BJ (cell line): ENCODE measurements at places on chromosomes 16 and 17. TPM values are rescaled to one million over a fixed set of nuclear protein-coding genes. Genes with fewer than 3 reads are reported as not detected.

The CA5A gene
- not detected in 2 replicates for polyA plus RNA-seq

The USP43 gene
- 0.16 and 0.23 TPM in 2 replicates for polyA plus RNA-seq

The KRT36 gene
- 0.04 TPM in 2 replicates for polyA plus RNA-seq

The PIK3R6 gene
- not detected in 2 replicates for polyA plus RNA-seq

The CHMP6 gene
- 27.3 and 30.7 TPM in 2 replicates for polyA plus RNA-seq

The SLC6A2 gene
- not detected in 2 replicates for polyA plus RNA-seq

The TM4SF5 gene
- polyA plus RNA-seq: not detected in 2 replicates

The KRTAP2-1 gene
- not detected in 2 replicates for polyA plus RNA-seq

The SOX15 gene
- 0.34 and 0.49 TPM in 2 replicates for polyA plus RNA-seq

The MPV17L gene
- polyA plus RNA-seq: 0.38 and 0.42 TPM in 2 replicates

The LDAF1 gene
- polyA plus RNA-seq: 28.1 and 31.1 TPM in 2 replicates

The PLA2G10 gene
- polyA plus RNA-seq: not detected in 2 replicates

The ERBB2 gene
- polyA plus RNA-seq: 22.8 and 35.4 TPM in 2 replicates

The CAMTA2 gene
- 40.6 and 65.6 TPM in 2 replicates for polyA plus RNA-seq

The CCL22 gene
- not detected in 2 replicates for polyA plus RNA-seq

The KCNAB3 gene
- 1.9 TPM in 2 replicates for polyA plus RNA-seq

The ZNF747 gene
- 5.5 and 6.4 TPM in 2 replicates for polyA plus RNA-seq

The BEAN1 gene
- polyA plus RNA-seq: not detected in 2 replicates

The SP6 gene
- 0.05 and 0.07 TPM in 2 replicates for polyA plus RNA-seq

The EZH1 gene
- 30.4 and 32.0 TPM in 2 replicates for polyA plus RNA-seq

The DOC2A gene
- 0.26 and 0.64 TPM in 2 replicates for polyA plus RNA-seq

DNA sequence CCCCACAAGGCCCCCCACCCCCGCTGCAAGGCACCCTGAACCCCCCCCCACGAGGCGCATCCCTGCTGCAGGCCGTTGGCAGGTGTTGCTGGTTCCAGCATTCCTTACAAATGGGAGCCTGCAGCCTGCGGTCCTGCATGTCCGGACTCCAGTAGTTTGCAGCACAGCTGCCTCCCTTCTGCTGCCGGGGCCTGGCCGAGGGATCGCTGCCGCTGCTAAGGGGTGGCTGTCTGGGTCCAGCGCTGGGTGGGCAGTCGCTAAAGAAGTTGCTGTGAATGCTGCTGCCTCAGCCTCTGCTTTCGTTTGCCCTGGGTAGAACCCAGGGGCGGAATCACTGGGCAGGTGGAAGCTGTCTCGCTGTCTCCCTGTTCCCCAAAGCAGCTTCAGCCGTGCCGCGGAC is 11.8 kb downstream of the UTS2R start:
- no peak for DNase-seq

GRCh38 chr16:11088074-11088730 is 143.8 kb downstream of the CLEC16A start:
- DNase-seq: no peak

GRCh38 chr17:38577244-38577643 is 28.5 kb downstream of the SRCIN1 start:
- DNase-seq: no peak

DNA sequence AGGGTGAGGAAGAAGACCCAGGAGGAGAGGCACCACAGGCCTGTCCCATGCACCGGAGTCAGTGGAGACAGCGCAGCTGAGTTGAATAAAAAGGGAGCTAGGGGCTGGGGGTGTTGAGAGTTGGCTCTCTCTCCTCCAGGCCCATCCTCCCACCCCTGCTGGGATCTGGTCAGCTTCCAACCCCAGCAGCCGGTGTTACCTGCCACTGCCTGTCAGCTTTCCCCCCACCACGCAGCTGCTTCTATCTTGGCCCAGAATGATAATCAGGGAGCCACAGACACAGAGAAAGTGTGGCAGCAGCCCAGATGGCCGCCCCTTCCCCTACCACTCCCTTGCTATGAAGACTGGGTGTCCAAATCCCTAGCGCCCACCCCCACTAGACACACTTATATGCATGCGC is 120.6 kb upstream of the RPL38 start:
- no peak for DNase-seq

GRCh38 chr17:27793168-27793905 is 7.0 kb downstream of the NOS2 start:
- DNase-seq: no peak

DNA sequence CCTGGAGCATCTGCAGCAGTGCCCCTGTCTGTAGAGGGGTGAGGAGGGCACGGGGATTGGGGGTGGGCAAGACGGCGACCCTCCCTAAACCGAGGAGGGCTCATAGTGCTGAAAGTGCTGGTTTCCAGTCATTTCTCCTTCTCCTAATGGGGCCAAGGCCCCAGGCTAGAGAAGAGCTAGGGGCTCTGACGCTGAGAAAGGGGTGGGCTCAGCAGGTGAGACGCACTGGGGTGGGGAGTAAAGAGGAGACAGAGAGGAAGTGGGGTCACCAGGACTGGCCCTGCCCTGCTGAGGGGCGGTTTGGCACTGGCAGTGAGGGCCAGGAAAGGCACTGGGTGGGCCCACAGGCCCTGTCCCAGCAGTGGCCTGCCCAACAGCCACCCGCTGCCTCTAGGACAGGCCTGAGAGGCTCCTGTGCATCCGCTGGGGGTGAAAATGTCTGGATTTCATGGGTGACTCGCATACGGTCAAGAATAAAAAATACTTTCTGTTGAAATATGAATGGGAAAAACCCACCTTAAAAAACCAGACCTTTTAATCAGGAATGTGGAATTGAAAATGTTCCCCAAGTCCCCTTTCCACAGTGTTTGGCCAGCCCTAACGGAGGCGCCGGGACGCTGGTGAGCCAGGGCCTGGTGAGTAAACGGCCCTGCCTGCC is 122.4 kb upstream of the SMURF2 start:
- no peak for DNase-seq

- no peak for DNase-seq
These were observed 52.5 kb upstream of the MTSS2 start for GRCh38 chr16:70738083-70738977.

DNA sequence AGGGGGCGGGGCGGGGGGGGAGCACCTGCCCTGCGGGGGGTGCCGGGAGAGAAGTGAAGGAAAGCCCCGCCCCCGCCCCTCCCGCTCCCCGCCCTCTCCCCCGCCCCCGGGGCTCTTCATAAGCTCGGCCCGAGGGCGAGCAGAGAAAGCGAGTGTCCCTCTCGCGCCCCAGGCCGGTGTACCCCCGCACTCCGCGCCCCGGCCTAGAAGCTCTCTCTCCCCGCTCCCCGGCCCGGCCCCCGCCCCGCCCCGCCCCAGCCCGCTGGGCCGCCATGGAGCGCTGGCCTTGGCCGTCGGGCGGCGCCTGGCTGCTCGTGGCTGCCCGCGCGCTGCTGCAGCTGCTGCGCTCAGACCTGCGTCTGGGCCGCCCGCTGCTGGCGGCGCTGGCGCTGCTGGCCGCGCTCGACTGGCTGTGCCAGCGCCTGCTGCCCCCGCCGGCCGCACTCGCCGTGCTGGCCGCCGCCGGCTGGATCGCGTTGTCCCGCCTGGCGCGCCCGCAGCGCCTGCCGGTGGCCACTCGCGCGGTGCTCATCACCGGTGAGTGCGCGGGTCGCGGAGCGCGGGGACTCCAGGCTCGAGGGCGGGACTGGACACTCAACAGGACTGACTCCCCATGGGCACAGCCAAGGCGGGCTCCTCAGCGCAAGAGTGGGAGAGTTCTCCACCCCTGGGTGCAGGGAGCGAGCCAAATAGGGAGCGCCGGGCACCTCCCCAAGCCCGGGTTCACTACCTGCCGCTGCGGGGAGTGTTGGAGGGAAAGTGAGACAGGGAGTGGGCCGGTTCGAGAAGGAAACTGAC is at the start of gene HSD11B2:
TSS of gene HSD11B2 (plus strand) at position 145 of the 798 bp plus-strand sequence. CDS start at position 273, 128 bp downstream.
- DNase-seq: no peak

- no peak for DNase-seq
These were observed 43.5 kb downstream of the SNX29 start for GRCh38 chr16:12020009-12020408.

DNA sequence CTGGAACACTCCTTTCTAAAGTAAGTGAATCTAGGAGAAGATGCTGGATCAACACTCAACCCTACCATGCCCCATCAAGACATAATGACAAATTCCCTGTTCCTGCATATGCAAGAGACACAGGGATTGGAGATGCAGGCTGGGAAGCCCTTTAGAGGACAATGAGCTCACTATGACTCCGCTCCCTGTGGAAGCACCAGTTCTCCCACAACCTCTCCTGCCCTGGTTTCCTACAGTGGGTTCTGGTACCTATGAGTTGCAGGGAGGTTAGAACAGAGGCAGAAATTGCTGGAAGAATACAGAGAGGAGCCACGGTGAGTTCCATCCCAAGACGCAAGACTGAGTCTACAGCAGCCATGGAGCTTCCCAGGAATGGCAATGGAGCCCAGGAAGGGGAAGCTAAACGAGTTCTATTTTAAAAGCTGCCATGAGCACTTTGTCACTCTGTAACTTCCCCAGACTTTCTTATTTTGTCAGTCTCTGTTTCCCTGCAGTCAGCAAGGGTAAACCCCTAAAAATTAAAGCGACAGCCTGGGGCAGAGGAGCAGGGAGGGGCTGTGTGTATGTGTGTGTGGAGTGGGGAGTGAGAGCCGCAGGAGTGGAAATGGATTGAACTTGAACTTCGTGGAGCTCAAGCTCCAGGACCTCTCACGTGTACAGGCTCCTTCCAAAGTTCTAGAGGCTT is 42.3 kb upstream of the PIK3R6 start:
- DNase-seq: no peak

GRCh38 chr17:72461757-72462156 is 340.9 kb downstream of the SOX9 start:
- DNase-seq: no peak

GRCh38 chr16:63146251-63146650 is 1110.0 kb upstream of the CDH8 start:
- no peak for DNase-seq

GRCh38 chr17:74442670-74443515 is 11.0 kb downstream of the GPRC5C start:
- no peak for DNase-seq

DNA sequence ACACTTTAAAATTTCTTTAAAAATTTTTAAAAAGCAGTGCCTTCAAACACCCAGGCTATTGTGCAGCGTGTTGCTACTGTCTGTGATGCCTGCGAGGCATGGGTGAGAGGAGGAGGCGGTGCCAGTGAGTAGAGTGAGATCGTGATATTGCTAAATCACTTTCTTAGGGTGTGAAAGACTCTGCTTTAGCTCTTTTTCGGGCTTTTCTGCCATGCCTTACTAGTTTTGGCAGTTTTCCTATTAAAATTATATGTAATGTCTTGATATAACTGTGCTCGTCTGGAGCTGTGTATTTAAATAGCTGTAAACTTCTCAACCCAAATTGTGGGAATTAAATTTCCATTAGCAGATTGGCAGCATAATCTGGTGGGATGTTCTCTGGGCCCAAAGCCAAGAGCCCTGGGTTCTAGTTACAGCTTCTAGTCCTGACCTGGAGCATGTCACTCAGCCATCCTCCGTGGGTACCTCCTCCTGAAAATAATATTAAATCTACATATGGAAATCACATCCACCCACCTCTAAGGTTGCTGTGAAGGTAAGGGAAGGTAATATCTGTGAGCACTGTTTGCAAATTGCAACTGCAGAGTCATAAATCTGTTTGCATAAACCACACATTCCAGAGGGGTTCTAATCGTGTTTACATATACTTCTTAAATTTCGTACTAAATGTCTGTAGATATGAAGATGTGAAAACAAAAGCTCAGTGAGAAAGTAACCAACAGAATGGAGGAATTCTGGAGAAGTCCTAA is 264.3 kb upstream of the CACNG5 start:
- no peak for DNase-seq

- DNase-seq: no peak
These were observed 1.6 kb upstream of the FOXL1 start for GRCh38 chr16:86576591-86577313.

DNA sequence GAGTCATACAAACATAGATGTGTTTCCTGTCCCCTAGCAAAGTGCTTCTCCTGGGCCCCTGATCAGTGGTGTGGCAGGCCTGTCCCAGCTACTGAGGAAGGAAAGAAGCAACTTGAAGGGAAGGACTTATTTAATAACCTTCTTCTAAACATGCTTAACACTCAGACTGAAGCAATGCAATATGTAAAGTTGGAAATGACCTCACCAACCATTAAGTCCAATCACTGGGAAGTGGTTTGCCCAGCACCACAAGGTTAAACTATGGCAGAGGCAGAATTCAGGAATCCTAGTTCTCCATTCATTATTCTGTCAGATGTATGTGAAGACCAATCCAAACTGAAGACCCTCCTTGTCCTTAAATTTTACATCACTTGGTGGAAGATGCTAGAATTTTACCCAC is 39.1 kb downstream of the CENPV start:
- no peak for DNase-seq

DNA sequence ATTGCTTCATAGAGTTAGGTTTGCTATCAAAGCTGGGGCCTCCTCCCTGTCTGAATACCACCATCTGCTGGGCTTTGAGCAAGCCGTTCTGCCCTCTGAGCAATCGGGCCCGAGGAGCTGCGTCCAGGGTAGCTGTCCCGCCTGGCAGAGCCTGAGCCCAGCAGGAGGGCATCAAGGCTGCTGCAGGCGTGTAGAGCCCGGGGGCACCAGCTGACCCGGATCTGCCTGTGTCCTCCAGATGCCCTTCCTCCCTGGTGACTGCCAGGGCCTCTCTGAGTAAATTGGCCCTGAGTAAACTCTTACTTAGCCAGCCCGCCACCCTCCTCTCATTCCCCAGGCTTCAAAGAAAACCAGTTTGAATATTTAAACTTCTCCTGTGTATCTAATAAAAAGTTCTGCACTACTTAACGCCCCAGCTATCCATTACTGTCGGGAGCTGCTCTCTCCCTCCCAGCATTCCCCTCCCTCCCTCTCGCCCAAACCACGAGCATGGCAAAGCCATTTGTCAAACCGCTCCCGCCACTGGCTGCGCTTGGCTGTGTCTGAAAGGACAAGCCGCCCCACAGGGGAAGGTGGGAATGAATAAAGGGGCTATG is 16.4 kb downstream of the CDK5RAP3 start:
- no peak for DNase-seq

GRCh38 chr17:356671-357434 is 4.2 kb upstream of the RPH3AL start:
- DNase-seq: no peak

- no peak for DNase-seq
These were observed 8.2 kb downstream of the USP22 start for GRCh38 chr17:21034340-21035235.

DNA sequence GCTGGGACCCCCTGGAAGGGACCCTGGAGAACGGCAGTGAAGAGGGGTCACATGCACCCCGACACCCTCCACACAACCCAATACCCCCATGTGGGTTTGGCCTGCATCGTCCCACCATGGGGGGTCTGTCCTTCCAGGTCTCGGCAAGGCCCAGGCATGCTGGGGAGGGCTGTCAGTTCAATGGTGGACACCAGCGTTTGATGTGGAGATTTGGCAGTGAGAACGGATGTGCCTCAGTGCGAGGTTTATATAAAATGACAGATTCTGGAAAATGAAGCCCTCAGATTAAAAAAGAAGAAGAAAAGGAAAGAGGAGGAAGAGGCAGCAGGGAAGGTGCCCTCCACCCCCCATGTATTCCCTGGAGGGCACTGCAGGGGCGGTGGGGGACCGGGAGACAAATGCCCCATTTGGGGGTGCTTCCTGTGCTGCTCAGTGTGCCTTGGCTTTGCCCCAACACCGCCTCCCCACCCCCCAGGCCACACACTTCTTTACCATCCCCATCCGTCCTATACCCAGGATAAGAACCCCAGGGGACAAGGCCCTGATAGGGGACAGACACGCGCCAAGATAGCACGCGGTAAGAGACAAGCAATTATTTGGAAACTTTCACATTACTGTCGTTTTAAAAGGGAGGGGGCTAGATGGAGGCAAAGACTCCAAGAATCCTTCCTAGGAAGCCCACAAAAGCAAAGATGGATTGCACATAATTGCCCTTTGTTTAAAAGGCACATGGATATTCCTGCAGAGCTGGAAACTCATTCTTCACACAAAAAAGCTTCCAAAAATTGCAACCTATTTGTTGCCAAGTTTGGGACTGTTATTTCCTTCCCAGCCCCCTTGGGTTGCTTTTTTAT is 21.0 kb downstream of the RBFOX3 start:
- DNase-seq: no peak

GRCh38 chr16:79074951-79075350 is 525.6 kb downstream of the MAF start:
- no peak for DNase-seq
